Kidney (tissue), 22 donors: ENCODE measurements at places on chromosomes 12 and 14. TPM values are rescaled to one million over a fixed set of nuclear protein-coding genes. Genes with fewer than 3 reads are reported as not detected.

CINP gene
- 49.3 TPM for polyA plus RNA-seq

GCH1 gene
- polyA plus RNA-seq = 12.3 TPM

RILPL2 gene
- 11.1 TPM for polyA plus RNA-seq

PROX2 gene
- polyA plus RNA-seq = not detected

MAPK1IP1L gene
- polyA plus RNA-seq = 43.3 TPM

METTL25 gene
- polyA plus RNA-seq = 10.8 TPM

MSRB3 gene
- polyA plus RNA-seq = 10.3 TPM

DNA sequence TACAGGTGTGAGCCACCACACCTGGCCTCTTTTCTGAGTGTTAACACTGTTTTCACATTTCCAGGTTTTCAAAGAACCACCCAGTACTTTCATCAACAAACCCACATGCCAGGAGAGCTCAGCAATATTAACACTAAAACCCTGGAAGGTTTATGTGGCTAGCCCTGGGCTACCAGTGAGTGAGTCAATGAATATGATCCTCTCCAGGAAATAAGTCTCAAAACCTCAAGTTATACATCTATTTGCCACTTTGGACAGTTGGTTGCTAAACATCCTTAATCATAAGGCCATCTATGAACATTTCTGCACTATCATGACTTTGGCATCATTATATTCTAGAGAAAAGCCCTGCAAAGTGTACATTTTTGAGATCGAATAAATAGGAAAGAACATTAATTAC lies 6.3 kb upstream of the CDKL1 start:
- no peak for DNase-seq

DNA sequence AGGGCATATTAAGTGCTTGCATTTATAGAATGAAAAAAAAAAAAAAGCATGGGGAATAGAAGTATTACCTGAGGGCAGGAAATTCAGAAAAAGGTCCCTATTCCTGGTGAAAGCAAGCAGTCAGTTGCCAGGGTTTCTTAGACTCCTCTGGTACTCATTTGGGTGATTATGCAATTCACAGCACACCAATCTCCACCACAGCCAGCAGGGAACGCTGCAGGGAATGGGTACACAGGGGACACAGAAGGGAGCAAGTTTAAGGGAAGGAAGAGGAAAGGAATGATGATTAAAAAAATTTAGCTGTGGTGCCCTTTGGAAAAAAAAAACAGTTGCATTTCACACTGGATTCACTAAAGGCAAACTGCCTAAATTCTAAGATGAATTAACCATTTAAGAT lies 14.2 kb downstream of the BLTP3B start:
- DNase-seq = no peak

DNA sequence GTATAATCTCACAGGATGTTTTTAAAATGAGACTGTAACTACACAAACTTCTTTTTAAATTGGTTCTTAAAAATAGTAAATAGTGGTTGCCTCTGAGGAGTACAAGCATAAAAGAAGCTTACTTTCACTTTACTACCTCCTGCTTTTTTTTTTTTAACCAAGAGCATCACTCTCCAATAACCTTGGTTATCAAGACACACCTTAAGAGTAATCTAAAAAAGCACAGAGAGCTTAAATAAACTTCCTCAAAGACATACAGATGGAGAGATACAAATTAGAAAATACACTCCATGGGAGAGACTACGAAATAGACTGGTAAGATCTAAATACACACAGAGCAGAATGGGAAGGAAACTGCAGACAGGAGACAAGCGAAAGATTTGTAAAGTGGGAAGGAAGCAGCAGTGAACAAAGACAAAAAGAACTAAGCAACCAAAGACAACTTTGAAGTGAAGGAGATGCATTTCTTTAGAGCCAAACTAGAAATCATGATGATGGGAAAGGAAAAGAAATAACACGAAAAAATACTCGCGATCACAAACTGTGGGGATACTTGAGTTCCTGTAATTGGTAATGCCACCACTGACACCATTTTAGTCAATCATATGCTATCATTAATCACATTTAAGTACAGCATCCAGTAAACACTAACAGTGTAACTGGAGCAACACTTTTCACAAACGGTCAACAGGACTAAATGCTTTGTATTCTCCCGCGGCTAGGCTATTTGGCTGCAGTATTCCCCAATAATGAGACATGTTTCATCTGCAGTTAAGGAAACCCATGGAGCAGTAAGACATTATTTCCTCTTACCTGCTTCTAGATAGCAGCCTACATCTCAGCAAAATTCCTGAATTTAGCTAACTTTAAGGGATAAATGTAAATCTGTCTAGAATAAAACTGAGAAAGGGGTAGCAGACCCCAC lies 8.2 kb downstream of the SINHCAF start:
- no peak for DNase-seq

DNA sequence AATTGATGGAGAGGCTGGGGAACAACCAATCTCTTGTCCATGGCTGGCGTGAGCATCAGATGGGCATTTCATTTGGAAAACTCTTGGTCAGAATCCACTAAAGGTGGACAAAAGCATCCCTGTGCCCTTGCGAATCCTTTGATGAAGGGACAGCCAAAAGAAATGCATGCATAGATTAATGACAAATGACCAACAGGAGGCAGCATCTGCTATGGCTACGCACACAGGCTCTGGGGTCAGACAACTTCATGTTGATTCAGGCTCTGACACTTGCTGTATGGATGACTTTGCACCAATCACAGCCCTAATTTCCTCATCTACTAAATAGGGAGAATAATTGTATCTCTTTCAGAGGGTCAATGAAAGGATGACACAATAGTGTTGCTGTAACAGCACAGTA lies 117.5 kb downstream of the ASCL4 start:
- no peak for DNase-seq

DNA sequence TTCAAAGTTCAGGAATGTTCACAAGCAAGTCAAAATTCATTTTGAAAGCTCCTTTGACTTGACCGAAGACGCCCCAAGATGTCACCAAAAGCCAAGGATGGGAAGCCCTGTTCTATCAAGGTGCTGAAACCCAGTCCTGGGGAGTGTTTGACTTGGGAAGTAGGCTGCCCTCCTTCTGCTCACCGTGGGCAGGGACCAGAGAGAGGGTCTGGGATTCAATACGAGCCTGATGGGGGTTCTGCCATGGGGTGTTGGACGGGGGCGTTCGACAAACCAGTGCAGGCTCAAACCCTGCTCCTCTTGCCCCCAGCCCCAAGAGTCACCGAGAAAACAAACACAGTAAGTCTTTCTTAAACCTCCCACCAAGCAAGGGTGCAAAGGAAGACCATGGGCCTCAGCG lies 150.1 kb upstream of the DIO3 start:
- DNase-seq = no peak

DNA sequence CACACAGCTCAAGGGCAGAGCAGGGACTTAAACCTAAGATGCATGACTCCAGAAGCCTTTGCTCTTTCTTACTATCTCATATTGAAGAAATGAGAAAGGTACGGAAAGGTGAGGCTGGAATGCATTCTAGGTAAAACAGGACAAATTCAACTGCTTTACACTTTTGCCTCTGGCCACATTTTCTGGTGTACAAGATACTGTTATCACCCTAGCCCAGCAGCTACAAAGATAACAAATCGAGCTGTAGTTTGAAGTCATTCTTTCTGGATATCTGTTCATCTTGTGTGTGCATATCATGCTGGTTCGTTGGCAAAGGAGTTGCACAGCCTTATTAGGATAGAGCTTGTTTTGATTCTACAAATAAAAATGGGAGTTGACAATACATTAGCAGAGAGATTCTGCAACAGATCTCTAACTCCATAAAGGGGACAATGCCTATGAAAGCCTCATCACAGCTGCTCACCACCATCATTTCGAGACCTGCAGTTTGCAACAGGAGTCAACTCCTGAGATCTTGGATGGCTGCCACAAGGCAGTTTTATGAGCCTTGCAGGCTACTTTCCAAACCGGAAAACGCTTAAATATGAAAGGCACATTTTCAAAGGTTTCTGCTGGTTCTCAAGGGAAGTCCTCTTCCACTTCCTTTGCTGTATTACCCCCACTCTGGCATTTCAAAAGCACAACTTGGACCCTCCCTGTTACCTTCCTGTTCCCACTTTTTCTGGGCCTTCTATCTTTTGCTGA lies 64.9 kb downstream of the STXBP6 start:
- peak; percentile 17 for DNase-seq

DNA sequence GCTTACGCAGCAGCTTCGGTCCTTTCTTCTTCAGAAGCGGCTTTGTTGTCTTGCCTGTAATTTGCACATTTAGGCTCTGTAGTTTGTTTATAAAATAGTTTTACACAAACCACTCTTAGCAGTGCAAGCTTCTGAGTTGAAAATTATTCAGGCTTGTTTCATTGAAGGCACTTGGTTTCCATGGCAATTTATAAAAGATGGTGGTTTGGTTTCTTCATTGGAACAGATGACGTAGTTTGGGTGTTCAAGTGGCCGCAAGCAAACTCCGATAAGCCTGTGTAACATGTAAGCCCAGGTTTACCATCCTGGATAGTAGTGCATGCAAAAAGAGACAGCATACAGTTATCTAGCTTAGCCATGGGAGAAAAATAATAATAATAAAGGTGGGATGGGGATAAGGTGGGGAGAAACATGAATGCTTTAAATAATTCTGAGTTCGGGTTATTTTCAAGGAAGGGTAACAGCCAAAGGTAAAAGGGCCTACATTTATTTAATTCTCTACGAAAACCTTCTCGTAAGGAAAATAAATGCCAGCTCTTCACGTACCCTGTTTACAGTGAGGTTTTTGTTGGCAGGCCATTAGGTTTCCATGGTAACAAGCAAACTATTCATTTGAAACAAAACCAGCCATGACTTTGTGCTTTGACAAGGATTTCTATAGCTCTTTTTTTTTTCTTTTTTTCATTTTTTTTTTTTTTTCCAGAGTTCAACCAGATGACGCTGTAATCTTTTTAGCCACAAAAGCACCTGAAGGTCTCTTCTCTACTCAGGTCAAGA lies 189.6 kb upstream of the RPL10L start:
- no peak for DNase-seq

DNA sequence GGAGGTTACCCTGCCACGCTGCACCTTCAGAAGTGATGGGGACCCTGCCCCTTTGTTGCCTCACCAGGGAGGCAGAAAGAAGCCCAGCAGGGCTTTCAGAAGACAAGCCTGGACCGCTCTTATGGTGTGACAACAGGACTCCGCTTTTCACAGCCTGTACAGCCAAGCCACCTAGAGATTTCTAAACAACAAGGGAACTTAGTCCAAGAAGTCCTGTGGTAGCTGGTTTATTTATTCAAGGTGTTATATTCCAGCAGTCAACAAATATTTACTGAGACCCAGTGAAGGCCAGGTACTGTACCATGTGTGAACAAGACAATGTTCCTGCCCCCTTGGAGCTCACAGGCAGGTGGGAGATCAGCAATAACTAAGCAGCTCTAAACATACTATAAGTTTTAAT lies 4.0 kb upstream of the TMEM229B start:
- no peak for DNase-seq

- peak; percentile 81 for DNase-seq
Observed at GRCh38 chr12:2783936-2784600, 10.7 kb upstream of the FKBP4 start.

DNA sequence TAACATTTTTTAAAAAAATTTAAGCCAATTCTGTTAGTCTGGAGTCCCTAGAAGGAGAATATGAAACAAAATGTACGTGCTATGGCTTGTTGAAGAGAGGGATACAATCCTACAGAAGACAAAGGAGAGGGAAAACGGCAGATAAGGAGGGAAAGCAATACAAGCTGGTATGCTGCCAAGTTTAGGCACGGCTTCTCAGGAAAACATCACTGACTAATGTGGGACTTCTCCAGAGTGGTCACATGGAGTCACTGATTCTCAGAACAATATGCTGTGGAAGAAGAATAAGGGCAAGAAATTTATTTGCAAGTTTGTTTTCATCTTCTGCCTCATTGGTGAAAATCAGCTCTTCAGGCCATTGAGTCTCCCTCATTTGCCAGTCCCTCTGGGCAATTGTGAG lies 22.9 kb upstream of the NR1H4 start:
- no peak for DNase-seq

GRCh38 chr12:13229504-13229903 lies 33.0 kb downstream of the EMP1 start:
- no peak for DNase-seq

GRCh38 chr14:91947475-91948184 lies at the start of gene FBLN5:
FBLN5 (minus strand) TSS chr14:91947694; CDS start chr14:91947229, 465 bp downstream.
- DNase-seq = peak; percentile 80

GRCh38 chr12:89756585-89757398 lies 48.2 kb upstream of the ATP2B1 start:
- DNase-seq = no peak
